Frontal cortex (tissue), 4 donors: ENCODE measurements at places on chromosomes 4 and X.

GRCh38 chrX:18348047-18348446 lies 6.4 kb downstream of the SCML2 start:
- DNase-seq: no peak

DNA sequence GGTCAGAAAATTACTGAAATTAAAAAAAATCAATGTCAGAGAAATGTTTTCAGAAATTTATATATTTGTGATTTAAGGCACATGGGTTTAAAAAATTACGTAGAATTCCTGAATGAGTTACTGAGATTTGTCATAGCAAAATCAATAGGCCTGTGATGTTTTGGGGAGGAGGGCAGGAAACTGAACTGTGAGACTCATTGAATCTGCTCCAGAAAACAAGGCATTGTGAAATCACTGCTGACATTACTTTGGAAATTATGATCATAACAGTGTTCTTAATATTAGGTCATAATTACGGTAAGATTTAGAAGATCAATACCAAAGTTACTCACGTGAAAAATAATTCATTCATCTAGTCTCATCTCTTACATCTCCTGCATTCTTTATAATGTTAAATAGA lies 5.3 kb downstream of the FGF5 start:
- DNase-seq: no peak

DNA sequence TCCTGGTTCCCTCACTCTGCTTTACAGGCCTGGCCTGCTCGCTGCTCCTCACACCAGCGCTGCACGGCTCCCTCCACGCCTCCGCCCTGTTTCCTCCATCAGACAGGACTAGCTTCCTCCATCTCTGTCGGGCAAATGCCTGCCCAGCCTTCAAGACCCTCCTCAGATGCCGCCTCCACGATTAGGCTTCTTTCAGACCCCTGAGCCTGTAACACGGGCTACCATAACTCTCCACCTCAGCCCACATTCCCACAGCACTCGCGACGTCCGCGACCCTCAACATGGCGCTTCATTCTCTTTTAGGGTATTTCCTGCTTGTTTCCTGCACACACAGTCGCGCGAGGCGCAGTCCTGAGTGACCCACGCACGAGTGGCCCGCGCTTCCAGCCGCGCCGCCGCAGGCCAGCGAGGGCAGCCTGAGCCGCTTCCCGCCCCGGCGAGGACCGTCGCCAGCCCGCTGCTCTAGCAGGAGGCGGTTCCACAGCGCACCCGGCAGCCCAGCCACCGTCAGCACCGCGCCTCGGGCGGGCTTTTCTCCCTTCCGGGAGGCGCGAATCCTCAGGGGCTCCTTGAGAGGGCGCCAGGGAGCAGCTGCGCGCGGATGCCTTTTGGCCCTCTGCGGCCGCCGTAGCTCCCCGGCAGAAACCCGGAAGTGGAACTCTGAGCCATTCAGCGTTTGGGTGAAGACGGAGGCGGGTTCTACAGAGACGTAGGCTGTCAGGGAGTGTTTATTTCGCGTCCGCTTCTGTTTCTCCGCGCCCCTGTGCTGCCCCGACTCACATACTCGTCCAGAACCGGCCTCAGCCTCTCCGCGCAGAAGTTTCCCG lies at the start of gene FRG1:
TSS of gene FRG1 (plus strand) at position 695 of the 827 bp plus-strand sequence. CDS start 138 bp downstream, outside the sequence.
- DNase-seq: peak; percentile 87

- no peak for DNase-seq
Observed at GRCh38 chr4:163744861-163745260, 250.4 kb downstream of the TMA16 start.

DNA sequence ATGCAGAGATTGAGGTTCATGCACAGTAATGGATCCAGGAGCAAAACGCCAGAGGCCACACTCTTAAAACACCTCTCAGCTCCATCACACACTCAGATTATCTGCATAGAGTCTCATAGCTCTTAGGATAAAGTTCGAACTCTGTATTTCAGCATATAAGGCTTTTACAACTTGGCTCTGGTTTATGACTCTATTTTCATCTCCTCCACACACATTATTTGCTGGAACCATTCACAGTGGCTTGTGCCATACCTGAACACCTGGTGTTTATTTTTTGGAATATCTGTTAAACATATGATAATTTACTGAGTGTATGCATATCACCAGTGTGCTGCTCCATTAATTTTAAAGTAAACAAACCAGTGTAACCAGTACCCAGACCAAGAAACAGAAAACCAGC lies 27.2 kb downstream of the RASL11B start:
- DNase-seq: no peak

DNA sequence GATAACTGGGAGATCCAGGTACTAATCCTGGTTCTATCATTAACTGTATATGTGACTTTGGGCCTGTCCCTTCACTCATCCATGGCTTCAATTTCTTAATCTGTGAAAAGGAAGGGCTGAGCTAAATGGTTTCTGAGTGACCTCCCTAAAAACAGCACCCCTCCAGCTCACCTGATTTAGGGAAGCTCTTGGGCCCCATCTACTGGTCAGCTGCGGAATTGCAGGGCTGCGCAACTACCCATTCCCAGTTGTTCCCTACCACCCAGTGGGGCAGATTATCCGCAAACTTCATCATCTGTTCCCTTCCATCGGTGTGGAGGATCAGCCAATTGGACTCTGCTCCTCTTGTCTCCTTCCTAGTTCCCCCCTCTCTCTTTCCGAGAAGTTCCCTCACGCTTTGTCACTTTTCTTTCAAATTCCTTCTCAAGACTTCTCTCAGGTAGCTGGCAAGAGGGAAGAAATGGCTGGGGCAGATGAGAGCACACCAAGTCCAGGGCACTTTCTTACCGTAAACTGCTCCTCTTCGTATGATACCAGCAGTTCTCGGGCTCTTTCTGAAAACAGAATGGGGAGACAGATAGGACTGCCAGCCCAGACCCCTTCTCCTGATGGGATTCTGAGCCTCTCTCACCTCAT lies 5.8 kb downstream of the LAS1L start:
- DNase-seq: no peak

- no peak for DNase-seq
Observed at GRCh38 chr4:2290488-2290887, 28.6 kb upstream of the MXD4 start.
